ENCODE measurements at places on chromosomes 5 and 9.

GRCh38 chr5:138651058-138651766, 76.0 kb upstream of the HSPA9 start:
- ATAC-seq: no peak

GRCh38 chr5:168723037-168723436, 143.9 kb upstream of the PANK3 start:
- no peak for ATAC-seq

DNA sequence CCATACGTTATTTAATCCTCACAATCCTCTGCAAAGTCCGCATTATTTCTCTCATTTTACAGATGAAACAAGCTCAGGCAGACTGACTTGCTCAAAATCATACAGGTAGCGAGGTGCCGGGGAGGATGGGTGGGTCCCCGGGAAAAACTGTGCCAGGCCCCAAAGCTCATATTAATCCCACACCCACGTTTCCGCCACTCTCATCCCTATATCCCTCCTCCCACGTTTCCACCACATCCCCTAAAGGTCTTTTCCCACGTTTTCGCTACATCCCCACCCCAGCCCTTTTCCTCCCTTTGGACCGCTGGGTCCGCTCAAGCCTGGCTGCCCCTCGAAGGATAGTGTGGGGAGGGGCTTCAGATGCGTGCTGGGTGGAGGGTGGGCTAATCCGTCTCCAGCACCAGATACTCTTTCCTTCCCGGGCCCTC, 434 bp upstream of the FSD1L start:
- ATAC-seq: no peak

DNA sequence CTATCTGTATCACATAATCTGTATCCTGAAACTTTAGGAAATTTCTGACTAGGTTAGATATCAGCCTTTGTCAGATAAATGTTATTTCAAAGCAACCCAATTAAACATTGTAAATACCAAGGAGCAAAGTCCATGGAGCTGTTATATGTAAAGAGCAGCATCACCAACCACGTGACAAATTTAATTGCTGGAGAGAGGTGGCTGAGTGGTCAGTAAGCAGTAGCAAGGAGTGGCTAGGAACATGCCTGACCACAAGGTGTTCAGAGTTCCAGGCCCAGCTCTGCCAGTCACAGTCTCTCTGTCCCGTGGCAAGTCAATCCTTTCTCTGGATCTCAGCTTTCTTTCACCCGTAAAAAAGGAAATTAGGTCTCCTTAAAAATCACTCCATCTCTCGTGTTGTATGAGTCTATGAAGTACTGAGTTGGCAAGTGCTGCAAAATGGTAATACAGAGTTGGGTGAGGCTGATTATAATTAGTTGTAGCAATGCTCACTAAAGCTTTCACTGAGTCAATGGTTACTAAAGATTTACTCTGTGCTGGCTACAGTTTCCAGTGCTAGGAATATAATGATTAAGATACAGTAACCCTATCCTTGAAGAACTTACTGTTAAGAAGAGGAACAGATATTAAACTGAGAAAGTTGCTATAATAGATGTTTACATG, 166.1 kb downstream of the GNAQ start:
- ATAC-seq: peak; percentile 72

DNA sequence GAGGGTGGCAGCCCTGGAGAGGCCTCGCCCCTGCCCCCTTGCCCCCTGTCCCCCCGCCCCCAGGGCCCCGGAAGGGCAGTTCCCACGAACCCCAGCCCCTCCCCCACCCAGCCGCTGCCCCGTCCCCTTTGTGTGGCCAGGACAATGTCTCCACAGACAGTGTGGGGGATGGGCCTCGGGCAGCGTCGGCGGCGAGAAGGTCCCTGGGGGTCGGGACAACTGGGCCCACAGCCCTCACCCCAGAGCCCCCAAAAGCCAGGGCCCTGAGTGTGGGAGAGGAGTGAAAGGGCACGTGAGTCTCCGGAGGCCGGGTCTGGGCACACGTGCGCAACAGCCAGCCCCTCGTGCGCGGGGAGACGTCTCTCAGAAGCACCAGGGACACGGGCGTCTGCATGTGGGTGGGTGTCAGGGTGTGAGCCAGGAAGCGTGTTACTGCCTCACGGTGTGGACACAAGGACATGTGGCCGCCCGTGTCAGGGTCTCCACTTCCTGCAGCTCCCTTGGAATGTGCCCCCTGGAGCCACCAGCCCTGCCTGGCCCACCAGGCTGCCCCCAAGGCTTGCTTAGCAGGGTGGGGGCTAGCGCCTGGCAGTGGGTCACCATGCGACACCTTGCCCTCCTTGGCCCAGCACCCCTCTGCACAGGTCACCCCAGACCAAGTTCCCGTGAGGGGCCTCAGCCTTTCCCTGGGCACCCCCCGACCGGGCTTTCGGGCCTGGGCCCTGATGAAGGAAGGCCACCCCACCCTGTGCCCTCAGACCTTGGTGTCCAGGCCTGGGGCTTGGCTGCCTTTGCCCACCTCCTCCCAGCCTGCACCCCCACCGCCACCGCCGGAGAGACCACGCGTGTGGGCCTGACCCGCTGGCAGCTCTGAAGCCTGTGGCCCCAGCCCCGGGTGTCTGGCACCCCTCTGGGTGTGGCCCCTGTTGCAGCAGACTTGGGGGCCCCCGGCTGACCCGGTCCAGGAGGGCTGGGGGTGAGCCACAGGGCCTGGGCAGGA, 12.8 kb upstream of the NRARP start:
- no peak for ATAC-seq

DNA sequence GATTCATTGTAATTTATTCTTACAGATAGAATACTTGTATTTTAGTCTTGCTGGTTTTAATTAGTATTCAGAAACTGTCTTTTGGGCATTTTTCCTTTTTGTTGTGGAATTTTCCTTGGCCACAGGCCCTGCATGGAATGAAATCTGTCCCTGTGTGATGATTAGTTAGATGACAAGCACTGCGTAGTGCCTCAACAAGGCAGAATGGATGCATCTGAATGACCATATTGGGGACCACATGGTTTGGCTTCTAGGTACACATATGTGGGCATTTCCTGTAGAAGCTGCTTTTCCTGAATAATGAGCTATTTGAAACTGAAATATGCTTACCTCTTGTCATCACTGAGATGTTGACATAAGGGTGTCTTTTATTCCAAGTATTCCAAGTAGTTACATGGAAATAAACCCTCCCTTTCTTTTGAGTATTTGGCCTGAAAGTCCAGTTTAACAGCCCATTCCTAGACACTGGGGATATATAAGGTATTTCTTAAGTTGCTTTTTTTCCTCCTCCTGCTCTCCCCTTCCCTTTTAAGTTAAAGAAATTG, 147.3 kb downstream of the YTHDC2 start:
- ATAC-seq: no peak

- ATAC-seq: no peak
Observed at GRCh38 chr5:171906703-171907590, 99.5 kb downstream of the FBXW11 start.

- ATAC-seq: peak; percentile 94
Observed at GRCh38 chr9:90038763-90039162, 434.0 kb downstream of the GADD45G start.

DNA sequence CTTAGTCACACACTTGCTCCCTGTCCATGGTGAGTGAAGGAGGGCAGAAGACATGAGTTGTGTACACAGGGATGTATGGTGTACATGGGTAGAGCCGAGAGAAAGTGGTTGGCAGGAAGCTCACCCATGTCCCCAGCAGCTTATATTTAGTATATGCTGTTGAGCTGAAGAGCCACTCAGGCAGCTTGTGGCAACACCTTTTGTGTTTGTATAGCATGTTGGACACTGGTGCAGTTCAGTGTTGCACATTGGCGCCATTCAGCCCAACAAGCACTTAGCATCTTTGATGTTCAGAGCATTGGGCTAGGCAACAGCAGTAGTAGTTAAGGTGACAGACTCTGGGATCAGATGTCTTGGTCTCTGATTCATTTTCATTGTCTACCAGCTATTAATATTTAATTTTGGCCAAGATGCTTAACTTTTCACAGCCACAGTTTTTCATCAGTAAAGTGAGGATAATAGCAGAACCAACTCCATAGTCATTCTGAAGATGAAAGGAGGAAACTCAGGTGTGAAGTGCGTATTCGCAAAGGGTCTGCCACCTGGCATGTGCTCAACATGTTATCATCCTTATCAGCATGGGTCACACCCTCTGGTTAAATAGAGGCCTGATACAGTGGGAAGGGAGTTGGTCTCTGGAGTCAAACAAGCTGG, 184.8 kb downstream of the NR3C1 start:
- ATAC-seq: no peak

GRCh38 chr9:29039258-29039657, 1466.0 kb upstream of the C9orf72 start:
- peak; percentile 32 for ATAC-seq

DNA sequence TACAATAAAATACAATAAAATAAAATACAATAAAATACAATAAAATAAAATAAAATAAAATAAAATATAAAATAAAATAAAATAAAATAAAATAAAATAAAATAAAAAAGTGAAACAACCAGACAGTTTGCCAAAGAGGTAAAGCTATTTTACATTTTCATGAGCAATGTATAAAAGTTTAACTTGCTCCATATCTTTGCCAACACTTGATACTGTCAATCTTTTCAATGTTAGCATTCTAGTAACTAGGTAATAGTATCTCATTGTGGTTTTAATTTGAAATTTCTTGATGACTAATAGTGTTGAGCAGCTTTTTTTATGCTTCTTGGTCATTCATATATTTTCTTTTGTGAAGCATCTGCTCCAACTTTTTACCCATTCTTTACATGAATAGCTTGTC, 17.3 kb downstream of the TTC33 start:
- ATAC-seq: no peak

GRCh38 chr5:2130361-2130760, 247.6 kb upstream of the IRX4 start:
- ATAC-seq: no peak

GRCh38 chr5:118692811-118693342, 295.5 kb downstream of the DTWD2 start:
- peak; percentile 41 for ATAC-seq

DNA sequence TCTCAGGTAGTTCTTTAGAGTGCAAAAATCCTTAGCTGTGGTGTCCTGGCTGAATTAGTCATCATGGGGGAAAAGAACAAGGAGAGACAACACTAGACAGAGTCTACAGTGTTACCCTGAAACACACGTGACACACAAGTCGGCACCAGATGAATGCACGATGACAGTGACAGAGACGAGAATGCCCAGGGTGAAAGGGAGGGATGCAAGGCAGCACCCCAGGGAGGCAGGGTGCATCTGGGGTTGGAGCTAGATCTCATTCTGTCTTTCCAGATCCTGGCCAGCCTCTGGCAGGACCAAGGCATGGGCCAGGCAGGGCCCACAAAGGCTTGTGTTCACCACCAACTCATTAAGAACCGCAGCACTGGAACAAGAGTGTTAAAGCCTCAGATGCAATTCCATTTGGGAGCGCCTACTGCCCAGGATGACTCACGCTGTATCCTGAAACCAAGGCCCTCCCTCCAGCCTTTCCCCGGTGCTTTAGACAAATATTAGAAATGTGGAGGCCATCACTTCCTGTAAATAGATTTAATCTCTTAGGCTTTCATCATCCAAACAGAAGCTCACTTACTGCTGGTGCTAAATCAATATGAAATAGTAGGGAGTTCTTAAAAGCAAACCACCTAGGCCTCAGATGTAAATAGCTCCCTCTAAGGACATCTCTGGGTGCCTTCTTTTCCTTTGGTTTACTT, 56.1 kb downstream of the IRX2 start:
- ATAC-seq: peak; percentile 91

DNA sequence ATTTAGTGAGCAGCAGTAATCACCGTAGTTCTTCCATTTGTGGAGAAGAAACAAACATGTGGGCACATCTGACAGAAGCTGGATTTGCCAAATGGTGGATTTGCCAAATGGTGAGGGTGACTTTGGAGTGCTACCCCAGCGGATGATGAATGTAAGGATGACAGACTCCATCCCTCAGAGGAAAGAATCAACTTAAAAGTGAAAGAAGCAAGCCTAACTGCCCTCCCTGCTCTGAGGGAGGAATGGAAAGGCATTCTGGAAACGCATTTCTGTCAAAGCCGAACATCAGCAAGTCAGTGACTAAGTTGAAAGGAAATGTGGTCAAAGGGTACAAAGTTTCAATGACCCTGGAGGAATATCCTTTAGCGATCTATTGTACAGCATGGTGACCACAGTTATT, 143.5 kb downstream of the GPBP1 start:
- no peak for ATAC-seq

DNA sequence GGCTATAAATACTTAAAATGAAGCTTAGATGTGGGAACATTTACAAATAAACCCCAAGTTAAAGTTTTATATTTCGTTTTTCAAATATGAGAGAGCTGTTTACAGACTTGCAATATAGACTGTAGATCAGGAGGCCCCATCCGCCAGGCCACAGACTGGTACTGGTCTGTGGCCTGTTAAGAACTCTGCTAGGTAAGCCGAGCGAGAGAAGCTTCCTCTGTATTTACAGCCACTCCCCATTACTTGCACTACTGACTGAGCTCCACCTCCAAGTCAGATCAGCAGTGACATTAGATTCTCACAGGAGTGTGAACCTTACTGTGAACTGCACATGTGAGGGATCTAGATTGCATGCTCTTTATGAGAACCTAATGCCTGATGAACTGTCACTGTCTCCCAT, 561.4 kb upstream of the FAM174A start:
- ATAC-seq: no peak

DNA sequence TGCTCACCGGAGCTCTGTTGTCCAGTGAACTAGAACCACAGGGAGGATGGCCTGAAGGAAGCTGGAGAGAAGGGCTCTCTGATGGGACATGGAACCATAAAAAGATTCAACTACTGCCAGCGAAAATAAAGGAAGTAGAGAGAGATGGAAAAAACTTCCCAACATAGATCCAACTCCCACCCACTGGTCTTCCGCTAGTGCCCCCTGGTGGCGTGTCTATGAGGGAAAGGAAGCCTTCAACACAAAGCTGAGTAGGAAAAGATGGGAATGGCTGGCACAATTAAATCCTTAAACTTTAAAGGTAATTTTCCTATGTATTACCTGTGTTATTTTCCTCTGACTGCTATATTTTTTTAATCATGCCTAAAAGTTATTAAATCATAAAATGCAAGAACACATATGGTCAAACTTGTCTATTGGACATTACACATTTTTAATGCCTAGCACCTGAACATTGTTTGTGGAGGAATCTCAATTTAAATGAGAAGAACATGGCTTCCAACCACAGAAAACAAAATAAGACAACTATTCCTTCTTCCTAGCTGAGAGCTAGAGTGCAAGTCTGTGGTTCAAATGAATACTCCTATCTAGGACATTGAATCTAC, 51.5 kb downstream of the CEP120 start:
- ATAC-seq: no peak

DNA sequence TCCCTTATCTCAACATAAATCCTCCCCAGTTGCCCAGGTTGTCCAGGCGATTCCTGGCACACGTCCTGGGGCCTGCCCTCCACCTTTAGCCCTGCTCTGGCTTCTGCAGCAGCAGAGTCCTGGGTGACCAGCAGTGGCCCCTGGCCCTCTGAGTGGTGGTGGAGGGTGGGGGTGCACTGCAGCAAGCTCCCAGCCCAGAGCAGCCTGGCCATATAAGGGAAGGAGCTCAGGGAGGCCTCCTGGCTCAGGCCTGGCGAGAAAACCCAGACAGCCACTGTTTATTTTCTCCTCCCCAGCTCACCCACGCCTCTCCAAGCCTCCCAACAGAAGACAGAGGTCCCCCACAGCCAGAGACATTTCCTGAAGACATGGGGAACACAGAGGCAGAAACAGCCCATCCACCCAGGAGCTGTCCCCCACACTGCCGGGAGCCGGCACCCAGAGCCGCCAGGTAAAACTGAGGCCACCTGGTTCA, 44.7 kb upstream of the IL17B start:
- ATAC-seq: no peak

Data from motor neuron (in vitro differentiated cells).